ENCODE measurements at places on chromosomes 1 and 21.

DNA sequence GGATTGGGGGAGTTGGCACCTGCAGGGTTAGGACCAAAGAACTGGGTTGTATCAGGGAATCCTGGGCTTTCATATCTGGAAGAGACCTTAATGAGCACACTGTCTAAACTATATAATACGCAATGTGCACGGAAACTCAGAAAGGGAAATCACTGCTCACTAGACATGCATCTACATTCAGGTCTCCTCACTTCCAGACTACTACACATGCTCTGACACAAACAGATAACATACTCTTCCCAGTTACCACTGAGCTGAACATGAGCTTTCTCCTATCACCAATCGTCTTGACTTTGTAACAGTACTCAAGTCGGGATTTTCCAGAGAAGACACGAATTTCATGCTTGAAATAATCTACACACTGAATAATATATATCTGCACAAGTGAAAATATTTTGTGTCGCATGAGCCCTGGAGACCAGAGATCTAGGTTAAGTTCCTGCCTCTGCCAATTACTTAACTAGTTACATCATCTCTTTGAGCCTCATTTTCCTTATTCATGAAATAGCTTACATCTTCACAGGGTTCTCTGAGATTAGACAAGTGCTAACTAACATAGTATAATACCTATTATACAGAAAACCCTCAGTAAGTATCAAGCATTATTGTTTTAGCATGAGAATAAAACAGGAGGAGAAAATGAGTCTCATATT is 101.1 kb downstream of the JAK1 start:
- no peak for DNase-seq

GRCh38 chr1:163258181-163258580 is 55.5 kb upstream of the RGS5 start:
- no peak for DNase-seq

GRCh38 chr1:10046356-10047085 is 13.8 kb downstream of the UBE4B start:
- no peak for DNase-seq

- no peak for DNase-seq
These were observed 143.7 kb downstream of the PRDM16 start for GRCh38 chr1:3212453-3213355.

DNA sequence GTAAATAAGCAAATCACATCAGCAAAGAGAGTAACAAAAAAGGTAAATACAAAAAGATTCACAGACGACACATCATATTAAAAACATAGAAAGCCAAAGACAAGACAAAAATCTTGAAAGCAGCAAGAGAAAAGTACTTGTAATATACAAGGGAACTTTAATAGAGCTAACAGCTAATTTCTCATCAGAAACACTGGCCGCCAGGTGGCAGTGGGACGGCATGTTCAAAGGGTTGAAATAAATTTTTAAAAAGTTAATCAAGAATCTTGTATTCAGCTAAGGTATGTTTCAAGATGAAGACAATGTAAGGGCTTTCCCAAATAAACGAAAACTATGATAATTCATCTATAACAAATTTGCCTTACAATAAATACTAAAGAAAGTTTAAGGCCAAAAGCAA is 358.1 kb downstream of the LRRIQ3 start:
- DNase-seq, result no peak
